ENCODE measurements at places on chromosomes 7 and 10.
A peak's percentile ranks its signal among the peaks of the same experiment; 100 is the strongest.

- DNase-seq: no peak
Observed at GRCh38 chr10:17648243-17649035, 4.5 kb downstream of the STAM start.

DNA sequence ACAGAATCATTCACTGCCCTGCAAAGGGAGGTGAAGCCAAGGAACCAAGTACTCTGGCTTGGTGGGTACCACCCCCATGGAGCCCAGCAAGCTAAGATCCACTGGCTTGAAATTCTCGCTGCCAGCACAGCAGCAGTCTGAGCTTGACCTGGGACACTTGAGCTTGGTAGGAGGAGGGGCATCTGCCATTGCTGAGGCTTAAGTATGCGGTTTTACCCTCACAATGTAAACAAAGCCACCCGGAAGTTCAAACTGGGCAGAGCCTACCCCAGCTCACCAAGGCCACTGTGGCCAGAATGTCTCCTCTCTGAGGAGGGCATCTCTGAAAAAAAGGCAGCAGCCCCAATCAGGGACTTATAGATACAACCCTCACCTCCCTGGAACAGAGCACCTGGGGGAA lies 1050.0 kb upstream of the GHITM start:
- no peak for DNase-seq

GRCh38 chr7:129069021-129069420 lies 14.1 kb upstream of the TNPO3 start:
- DNase-seq: no peak

DNA sequence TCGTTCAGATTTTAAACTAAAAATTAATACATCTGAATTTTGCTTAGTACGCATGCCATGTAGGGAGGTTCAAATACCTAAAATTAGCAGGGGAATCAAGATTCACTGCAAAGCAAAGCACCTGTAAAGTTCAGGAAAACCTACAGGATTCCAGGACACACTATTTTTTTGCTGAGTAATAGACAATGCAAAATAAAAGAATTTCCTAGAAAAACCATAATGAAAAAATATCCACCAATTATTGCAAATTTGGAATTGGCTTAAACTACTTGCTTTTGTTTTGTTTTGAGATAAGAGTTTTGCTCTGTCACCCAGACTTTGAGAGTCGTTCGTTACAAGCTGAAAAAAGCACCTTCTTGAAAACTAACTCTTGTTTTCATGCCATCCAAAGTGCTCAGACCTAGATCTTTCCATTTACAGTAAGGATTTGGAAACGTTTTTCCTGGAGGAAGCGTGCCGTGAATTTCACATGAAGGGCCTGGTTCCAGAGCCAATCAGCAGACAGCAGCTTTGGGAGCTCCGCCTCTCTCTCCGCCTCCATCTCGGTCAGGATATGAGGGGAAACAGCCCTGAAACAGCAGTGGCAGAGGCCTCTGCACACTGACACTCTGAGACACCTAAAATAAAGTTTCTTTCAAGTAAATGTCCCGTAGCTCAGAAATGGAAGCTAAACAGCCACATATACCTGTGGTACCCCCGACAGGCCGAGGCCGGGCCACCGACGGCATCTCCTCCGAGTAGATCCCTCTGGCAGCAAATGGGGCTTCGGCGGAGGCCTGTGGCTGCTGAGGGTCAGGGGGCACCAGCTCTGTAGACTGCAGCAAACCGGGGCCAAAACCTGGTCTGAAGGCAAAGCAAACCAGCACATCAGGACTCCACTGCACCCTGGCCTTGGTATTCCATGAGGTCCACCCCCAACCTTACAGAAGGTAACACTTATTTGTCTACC lies 45.9 kb upstream of the ATP6V0A4 start:
- DNase-seq: no peak

GRCh38 chr10:79243181-79244067 lies 103.8 kb upstream of the PPIF start:
- no peak for DNase-seq

DNA sequence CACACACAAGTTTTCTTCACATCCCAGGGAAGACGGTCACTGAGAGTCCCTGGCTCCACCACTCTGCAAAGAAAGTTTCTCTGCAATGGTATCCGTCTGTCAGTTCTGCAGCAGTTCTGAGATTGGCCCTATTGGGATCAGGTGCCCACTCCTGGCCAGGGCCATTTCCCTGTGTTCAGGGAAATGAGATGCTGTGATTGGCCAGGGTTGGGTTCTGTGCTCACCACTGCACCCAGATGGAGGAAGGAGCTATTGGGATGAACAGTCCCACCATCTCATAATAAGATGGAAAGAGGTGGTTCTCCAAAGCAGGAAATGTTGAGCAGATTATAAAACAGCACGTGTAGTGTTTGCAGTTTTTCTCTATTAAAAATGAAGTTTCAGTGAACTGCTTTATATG lies 13.3 kb upstream of the PIP4K2A start:
- no peak for DNase-seq

GRCh38 chr7:131225619-131226513 lies 101.8 kb upstream of the MKLN1 start:
- DNase-seq: peak; percentile 40

DNA sequence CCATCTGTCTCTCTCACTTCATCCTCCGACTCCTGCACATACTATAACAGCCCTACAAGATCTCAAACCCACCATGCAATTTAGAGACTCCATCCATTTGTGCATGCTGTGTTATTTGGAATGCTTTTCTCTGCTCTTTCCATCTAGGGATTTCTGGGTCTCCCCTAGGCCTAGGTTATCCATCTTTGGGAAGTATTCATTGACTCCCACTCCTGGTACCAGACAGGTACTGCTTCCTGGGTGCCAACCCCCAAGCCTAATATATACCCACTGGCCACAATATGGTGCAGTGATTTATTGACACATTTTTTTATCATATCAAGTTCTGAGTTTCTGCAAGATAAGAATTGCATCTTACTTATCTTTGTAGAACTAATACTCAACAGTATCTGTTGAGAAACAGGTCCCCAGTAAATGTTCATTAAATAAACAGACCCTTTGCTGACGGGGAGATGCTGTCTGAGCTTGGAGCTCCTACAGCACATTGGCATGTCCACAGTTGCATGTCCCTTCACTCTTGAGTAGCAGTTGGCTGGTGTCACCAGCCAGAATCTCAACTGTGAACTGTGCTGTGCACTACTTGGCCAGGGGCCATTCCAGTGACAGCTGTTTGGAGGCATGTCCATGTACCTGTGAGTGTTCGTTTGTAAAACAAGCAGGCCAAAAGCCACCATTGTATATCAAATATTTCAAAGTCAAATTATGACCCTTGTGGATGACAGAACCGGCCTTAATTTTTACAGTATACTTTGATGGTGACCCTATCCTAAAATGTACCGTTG lies 223.3 kb upstream of the NFE2L3 start:
- DNase-seq: no peak

DNA sequence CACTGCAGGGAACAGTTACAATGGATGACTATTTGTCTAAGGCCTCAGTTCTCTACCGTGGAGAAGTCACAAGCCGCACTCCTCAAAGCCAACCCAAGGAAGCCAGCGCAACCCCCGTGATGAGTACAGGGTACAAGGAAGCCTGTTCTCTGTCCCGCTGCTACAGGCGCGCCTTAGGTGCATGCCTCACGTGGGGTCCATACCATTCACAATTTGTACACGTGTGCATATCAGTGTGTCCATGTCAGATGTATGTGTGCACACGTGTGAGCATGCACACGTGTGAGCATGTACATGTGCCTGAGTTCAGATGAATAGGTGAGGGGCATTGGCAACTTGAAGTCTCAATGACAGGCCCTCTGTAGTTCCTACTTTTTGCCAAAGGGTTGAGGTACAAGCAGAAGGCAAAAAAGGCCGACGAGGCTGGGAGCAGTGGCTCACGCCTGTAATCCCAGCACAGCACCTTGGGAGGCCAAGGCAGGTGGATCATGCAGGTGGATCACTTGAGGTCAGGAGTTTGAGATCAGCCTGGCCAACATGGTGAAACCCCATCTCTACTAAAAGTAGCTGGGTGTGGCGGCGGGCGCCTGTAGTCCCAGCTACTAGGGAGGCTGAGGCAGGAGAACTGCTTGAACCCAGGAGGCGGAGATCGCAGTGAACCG lies 62.8 kb downstream of the CTBP2 start:
- no peak for DNase-seq

DNA sequence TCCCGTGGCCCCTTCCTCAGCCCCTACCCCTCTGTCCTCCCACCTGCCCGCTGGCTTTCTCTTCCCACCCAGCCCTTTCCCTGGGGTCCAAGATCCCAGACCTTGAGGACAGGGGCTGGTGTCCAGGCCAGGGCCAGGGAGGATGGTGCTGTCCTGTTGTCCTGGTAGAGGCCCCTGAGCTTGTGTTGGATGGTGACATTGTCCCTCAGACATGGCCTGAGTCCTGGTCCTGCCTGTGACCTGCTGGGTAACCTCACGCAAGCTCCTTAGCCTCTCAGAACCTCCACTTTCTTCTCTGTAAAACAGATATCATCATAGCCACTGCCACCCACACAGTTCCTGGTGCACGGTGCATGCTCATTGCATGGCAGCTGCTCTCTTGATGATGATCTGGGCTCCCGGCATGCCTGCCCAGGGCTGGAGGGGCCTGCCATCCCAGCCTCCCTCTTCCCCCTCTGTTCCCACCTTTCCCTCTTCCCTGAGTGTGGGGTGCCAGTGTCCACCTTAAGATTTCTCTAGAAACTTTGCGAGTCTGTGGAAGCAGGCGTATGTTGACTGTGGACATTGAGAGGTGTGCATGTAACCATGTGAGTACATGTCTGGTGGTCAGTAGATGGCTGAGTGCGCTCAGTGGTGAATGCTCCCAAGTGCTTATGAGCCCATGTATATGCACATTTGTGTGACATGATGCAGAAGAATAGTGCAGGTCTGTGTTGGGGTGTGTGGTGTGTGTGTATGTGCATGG lies 60.4 kb downstream of the NEURL1 start:
- DNase-seq: no peak

DNA sequence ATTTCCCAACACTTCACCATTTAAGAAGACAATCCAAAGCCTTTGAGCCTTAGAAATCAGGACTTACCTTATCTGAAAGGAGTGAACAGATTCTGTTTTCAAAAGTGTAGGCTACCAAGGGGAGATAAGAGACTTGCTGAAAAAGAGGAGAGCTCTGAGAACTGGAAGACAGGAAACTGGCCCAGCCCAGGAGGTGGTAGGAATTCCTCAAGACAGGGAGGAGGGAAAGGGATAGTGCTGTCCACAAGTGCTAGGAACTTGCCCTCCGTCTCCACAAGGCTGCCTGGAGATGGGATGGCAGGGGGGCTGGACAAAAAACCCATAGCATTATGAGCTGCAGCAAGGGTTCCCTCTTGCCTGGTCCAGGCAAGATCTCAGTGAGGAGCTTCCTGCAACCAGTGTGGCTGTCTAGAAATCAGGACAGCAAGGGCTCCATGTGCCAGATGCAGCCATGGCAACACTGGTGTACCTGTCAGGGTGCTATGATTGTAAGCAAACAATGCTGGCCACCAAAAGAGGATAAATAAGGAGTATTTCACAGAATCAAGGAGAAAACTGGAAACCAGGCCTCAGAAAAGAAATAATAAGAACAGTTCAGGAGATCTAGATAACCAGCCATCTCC lies 22.7 kb upstream of the FRMD4A start:
- DNase-seq: no peak

DNA sequence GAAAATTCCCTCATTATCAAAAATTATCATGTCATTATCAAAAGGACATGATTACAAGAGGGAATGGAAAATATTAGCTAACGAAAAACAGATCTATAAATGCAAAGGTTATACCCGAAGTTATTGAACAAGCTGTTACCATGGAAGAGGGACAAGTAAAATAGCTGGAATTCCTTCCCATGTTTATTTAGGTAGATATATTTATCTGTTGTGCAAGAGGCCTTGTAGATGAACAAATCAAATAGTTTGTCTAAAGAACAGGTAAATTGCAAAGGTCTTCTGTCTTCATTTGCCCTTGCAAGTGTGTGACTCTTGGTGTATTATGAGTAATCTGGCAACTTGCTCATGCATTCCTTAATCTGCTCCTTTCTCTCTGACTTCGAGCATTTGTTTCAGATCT lies 1170.9 kb downstream of the SORCS1 start:
- no peak for DNase-seq
